ENCODE measurements at places on chromosomes 6 and 20. TPM values are rescaled to one million over a fixed set of nuclear protein-coding genes. Genes with fewer than 3 reads are reported as not detected.

Gene GHRH
- total RNA-seq = not detected

Gene PCK1
- not detected for total RNA-seq

Gene SIRPB2
- not detected for total RNA-seq

DNA sequence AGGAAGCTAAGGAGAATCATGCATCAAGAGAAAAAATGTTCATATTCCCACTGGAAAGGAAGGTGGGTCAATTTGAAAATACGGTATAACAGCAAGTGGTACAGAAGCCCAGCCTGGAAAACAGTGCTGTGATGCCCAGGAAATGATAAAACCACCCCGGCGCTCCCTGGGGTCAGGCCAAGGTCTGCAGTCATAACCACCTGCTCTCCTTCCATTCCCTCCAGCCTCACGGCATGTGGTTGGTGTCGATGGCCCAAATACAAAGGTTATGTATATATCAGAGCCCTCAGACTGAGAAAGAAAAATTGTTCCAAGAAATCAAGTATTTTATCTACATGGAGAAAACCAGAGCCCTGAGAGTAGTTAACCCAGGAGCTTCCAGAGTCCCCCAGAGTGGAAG is 208.1 kb upstream of the CDYL start:
- no peak for DNase-seq

- DNase-seq = no peak
Observed at GRCh38 chr6:159045801-159046200, 1.0 kb upstream of the TAGAP start.

DNA sequence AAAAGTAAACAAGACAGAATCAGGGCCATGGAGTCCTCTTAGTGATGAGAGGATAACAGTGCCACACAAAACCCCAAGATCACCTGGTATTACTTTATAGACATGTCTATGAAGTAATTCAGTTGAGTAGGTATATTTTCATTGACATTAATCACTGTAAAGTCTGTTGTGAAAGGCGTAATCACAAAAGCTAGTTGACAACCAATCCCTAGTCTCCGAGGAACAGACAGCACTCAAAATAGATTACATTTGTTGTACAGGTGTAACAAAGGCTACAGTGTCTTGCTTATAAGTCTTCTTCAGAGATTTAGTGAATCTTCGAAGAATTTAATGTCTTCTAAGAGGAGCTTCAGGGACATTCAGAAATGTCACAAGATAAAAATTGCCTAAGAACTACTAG is 120.1 kb downstream of the TMEM200A start:
- no peak for DNase-seq

- DNase-seq = no peak
Observed at GRCh38 chr6:35585658-35586057, 73.0 kb upstream of the TULP1 start.

- DNase-seq = no peak
Observed at GRCh38 chr20:22920898-22921297, 114.2 kb upstream of the SSTR4 start.
